ENCODE measurements at places on chromosomes 4 and X.

GRCh38 chrX:15814771-15815365 is 24.6 kb downstream of the ZRSR2 start:
- DNase-seq, result no peak

DNA sequence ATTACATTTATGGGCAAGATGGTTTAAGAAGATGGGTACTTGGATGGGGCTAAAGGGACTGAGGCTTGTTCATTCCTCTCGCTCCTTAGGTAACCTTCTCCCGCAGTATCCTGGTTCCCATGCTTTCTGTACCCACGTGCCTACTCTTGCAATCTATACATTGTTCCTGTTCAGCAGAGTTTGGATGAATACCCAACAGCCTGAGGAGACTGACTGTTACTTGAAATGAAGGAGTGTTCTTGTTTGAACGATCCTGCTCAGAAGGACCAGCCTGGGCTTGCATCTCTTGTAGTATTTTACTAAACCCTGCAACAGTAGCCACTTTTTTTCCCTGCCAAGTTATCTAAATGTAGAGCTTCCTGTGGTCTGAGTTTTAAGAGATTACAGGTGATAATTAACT is 33.7 kb upstream of the ADH6 start:
- peak; percentile 10 for DNase-seq

- DNase-seq, result no peak
Measured at GRCh38 chr4:18439311-18439710, 417.8 kb upstream of the LCORL start.

- no peak for DNase-seq
Measured at GRCh38 chr4:180539284-180539683, 1703.9 kb upstream of the TENM3 start.

GRCh38 chr4:78567500-78568060 is 16.0 kb downstream of the ANXA3 start:
- DNase-seq, result no peak

- DNase-seq, result no peak
Measured at GRCh38 chrX:78333521-78333920, 6.1 kb upstream of the CYSLTR1 start.

DNA sequence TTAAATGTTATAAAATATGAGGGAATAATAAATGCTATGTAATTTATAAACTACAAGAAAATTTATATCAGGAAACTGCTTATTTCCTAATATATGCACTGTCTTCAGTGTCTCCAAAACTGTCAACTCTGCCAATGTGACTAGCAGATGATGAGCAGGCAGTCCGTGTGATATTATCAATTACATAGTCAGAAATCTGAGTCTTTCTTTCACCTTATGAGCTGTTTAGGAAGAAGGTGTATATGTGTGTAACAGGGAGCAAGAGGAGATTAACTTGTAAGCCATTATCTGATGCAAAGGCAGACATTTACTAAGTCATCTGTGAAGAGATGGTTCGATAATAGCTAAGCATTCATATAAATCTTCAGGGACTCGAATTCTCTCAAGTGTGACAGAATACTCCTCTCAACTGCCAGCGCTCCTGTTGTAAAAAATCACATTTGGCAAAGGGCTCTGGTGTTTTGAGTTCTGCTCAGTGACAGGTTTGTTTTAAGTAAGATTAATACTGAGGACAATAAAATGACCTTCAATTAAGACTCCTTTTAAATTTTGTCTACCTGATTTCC is 79.7 kb downstream of the SNCA start:
- no peak for DNase-seq

DNA sequence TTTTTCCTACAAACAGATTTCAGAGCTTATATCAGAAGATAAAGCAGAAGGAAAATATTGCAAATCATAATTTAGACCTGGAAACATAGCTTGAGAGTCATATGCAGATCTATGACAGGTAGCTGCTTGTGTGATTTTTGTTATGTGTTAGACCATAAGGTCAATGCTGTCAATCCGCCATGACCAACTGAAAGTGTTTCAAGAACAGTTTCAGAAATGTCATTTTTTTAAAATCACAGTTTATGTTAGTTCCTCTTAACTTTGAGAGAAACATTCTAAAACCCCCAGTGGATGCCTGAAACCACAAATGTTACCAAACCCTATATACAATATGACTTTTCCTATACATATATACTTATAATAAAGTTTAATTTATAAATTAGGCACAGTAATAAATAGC is 391.3 kb upstream of the FAM241A start:
- DNase-seq, result no peak

GRCh38 chr4:176967586-176967985 is 174.9 kb upstream of the VEGFC start:
- no peak for DNase-seq

- no peak for DNase-seq
Measured at GRCh38 chr4:159443975-159444374, 341.1 kb downstream of the RAPGEF2 start.

DNA sequence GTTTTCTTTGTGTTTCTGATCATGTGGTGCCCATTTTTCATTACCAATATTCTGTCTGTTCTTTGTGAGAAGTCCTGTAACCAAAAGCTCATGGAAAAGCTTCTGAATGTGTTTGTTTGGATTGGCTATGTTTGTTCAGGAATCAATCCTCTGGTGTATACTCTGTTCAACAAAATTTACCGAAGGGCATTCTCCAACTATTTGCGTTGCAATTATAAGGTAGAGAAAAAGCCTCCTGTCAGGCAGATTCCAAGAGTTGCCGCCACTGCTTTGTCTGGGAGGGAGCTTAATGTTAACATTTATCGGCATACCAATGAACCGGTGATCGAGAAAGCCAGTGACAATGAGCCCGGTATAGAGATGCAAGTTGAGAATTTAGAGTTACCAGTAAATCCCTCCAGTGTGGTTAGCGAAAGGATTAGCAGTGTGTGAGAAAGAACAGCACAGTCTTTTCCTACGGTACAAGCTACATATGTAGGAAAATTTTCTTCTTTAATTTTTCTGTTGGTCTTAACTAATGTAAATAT is 110.4 kb downstream of the IL13RA2 start:
- DNase-seq, result no peak

GRCh38 chr4:75639124-75639695 is 8.9 kb upstream of the CDKL2 start:
- no peak for DNase-seq

DNA sequence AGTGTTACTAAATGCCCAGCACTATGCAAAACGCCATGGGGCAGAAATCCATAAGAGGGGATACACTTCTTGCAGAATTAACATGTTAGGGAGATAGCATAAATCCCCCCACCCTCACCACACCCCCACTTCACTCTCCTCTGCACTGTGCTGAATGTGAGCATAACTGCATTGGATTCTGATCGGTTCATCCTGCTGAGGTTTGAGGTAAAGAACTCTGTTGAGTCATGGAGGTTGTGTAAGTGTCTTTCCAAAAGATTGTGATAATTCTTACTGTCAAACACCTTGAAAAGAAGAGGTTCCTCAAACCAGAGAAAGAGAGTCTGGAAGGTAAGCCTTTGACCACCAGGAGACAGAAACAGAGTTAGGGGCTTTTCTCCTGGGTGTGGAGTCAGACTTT is 43.6 kb downstream of the RBM47 start:
- DNase-seq, result no peak

DNA sequence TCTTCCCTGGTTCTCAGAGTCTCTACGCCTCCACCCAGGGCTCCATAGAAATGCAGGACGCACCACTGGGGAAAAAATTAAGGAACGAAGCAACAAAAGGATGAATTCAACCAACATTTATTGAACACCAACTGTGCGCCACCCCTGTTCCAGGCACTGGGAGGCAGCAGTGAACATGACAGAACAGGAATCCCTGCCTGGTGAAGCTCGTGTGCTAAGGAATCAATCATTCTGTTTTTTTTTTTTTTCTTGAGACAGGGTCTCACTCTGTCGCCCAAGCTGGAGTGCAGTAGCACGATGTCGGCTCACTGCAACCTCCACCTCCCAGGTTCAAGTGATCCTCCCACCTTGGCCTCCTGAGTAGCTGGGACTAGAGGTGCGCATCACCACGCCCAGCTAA is 1.9 kb upstream of the FTSJ1 start:
- DNase-seq, result no peak

- no peak for DNase-seq
Measured at GRCh38 chr4:126271292-126271691, 956.5 kb downstream of the FAT4 start.

GRCh38 chrX:26262121-26262523 is 46.2 kb downstream of the MAGEB5 start:
- no peak for DNase-seq

- DNase-seq, result no peak
Measured at GRCh38 chr4:33080275-33080674, 2360.1 kb downstream of the PCDH7 start.

- DNase-seq, result no peak
Measured at GRCh38 chrX:10352536-10352935, 195.8 kb downstream of the CLCN4 start.

- no peak for DNase-seq
Measured at GRCh38 chr4:171857302-171858012, 44.3 kb downstream of the GALNTL6 start.

- no peak for DNase-seq
Measured at GRCh38 chr4:124435274-124435950, 277.1 kb downstream of the ANKRD50 start.

DNA sequence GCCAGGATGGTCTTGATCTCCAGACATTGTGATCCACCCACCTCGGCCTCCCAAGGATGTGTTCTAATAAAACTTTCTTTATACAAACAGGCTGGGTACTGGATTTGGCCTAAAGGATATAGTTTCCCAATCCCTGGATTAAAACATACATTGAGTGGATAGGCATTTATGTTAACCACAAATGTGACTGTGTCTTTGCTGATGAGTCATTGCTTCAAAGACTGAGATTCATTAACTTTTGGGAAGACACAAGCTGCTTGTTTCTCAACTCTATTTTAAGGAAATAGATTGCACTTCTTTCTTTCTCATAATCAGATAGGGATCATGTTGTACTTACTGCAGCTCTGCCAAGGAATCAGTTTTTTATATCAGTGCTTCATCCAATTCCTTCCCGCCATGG is 131.3 kb upstream of the AGA start:
- peak; percentile 70 for DNase-seq

GRCh38 chr4:175637762-175638161 is 174.3 kb downstream of the GPM6A start:
- no peak for DNase-seq

DNA sequence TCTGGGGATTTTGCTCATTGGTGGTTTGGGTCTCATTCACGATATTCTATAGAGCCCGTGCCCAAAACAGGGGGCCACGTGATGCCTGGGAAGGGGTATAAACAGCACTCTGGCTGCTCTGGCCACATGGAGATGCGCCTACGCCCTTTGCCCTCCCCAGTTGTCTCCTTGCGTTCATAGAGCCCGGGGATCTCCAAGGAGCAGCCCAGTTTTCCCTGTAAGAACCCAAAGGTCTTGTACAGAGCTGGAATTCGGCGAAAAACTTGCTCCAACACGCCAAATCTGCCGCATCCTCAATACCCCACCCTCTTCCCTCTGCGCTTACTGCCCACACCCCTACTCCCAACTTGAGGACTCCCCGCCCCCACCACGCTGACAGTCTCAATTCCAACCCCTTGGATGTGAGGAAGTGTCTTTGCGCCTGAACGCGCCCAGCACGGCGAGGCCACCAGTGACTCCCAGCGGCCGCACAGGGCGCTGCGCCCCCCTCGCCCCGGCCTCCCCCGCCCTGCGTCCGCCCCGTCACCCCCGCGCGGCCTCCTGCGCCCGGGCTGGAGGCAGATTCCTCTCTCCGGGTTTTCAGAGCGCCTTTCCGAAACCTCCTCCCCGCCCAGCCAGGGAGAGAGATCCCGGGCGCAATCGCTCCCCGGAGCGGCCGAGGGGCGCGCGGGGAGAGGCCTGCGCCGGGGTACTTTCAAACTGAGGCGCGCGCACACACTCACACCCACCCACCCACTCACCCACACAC is at the start of gene NHS:
NHS (plus strand) TSS at position 582 of the 748 bp plus-strand sequence. CDS start 558 bp downstream, outside the sequence.
- DNase-seq, result peak; percentile 24

DNA sequence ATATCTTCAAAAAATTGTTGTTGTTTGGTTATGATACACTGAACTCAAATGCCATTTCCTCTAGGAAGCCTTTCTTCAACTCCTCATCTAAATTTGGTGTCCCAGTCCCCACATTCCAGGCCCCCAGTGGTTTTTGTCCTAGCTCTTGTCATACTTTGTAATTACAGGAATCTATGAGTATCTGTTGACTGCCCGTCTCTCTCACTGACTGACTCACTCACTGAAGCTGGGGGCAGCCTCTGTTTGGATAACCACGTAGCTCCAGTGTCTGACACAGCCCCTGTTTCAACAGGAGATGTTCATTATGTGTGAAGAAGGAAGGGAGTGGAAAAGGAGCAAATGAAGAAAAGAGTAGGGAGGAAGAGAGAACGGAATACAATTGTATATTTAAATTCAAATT is 284.1 kb upstream of the TENM3 start:
- peak; percentile 64 for DNase-seq

DNA sequence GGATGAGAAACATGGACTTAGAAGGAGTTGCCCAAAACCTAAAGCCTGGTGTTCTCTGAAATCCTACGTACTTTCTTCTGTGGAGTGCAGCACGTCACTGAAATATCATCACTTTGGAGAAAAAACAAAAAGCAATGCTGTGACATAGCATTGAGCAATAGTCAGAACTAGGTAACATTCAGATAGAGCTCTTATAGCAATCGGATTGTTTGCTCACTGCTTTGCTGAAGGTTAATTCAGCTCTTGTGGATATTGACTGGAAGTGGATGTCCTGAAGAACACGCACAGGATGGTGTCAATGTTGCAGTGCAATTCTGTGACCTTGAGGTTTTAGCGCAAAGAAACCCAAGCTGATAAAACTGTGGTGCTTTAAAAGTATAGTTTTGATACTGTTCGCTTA is 114.2 kb upstream of the GRXCR1 start:
- no peak for DNase-seq

GRCh38 chrX:132685276-132685675 is 196.4 kb upstream of the MBNL3 start:
- no peak for DNase-seq

DNA sequence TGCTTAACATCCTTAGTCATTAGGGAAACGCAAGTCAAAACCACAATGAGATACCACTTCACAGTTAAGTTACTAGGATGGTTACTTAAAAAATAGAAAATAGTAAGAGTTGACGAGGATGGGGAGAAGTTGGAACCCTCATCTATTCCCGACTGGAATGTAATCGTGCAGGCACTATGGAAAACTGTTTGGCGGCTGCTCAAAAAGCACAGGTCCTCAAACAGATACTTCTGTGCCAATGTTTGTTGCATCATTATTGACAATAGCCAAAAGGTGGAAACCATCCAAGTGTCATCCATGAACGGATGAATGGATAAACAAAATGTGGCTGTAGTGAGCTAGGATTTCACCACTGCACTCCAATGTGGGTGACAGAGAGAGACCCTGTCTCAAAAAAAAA is 11.7 kb downstream of the CTAG1B start:
- no peak for DNase-seq
